ENCODE measurements at places on chromosomes 11 and 22.

DNA sequence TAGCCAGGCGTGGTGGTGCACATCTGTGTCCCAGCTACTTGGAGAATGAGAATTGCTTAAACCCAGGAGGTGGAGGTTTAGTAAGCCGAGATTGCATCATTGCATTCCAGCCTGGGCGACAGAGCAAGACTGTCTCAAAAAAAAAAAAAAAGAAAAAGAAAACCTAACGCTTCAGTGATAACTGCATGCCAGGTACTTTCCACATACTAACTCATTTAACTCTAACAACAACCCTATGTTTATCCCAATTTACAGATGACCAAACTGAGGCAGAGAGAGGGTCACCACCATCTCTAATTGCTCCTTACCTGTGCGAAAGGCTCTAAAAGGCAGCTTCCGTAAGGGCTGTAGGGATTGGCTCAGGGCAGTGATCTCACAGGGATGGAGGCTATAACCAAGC lies 11.6 kb downstream of the PISD start:
- peak; percentile 41 for DNase-seq

GRCh38 chr11:71459767-71460320 lies 6.8 kb downstream of the NADSYN1 start:
- DNase-seq, result no peak

- DNase-seq, result no peak
Observed at GRCh38 chr11:70066136-70066520, 12.0 kb upstream of the ANO1 start.

DNA sequence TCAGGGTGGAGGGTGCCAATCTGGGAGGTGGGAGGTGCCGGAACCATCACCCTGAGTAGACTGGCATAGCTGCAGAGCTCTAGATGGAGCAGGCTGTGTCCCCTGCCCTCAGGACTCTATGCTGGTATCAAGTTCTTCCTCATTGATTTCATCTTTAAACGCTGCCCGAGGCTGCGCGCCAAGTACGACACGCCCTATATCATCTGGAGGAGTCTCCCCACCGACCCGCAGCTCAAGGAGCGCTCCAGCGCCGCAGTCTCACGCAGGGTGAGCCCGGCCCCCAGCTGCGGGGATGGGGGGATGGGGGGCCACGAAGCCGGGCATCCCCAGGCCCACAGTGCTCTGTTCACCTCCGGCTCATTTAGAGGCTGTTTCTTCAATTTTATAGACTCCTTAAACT lies 52.5 kb downstream of the GRAMD4 start:
- DNase-seq, result no peak

DNA sequence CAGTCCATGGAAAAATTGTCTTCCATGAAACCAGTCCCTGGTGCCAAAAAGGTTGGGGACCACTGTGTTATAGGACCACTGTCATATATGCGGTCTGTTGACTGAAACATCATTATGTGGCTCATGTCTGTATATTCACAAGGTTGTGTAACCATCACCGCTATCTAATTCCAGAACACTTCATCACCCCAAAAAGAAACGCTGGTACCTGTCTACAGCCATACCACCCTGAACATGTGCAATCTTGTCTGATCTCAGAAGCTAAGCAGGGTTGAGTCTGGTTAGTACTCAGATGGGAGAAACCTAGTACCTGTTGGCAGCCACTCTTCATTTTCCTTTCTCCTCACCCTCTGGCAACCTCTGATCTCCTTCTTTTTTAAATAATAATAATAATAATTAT lies 12.9 kb upstream of the PIK3IP1 start:
- no peak for DNase-seq

- no peak for DNase-seq
Observed at GRCh38 chr11:95143106-95143681, 53.5 kb downstream of the ENDOD1 start.

- DNase-seq, result no peak
Observed at GRCh38 chr11:12381875-12382274, 4.5 kb downstream of the PARVA start.

- DNase-seq, result no peak
Observed at GRCh38 chr11:27973851-27974536, 134.0 kb downstream of the KIF18A start.

- DNase-seq, result no peak
Observed at GRCh38 chr11:68928136-68928880, 24.6 kb downstream of the IGHMBP2 start.

- no peak for DNase-seq
Observed at GRCh38 chr11:123578778-123579481, 75.5 kb downstream of the SCN3B start.

DNA sequence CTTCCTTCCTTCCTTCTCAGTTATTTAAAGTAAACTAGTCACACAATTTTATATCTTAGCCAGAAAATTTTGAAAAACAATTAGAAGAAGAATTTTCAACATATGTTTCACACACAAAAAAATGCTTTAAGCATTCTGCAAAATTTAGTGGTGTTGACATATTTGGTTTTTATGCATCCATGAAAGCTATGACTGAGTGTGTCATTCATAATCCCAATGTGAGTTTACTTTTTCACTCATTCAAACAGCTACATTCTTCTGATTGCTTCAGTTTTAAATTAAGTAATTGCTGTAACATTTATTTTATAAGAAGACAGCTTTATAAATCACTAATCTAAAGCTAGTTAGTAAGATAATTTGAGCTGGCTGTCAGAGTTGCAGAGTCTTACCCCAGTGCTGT lies 453.5 kb downstream of the LRRC4C start:
- DNase-seq, result no peak

DNA sequence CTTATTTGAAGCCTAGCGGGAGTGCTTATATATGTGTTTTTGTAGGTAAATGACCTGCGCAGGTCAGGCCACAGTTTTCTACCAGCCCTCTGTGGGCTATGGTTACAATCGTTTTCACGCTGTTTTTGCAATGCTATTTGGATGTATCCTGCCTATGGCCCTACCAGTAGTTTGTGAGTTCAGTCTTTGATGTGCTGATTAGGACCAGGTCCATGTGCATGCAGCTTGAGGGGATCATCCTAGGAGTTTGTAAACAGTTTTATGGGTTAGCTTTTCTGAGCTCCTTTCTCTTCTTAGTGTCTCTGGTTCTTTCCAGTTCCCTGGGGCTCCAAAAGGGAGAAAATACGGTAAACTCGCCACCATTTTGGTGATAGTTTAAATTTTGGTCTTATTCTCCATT lies 142.5 kb downstream of the LDLRAD3 start:
- no peak for DNase-seq

- DNase-seq, result no peak
Observed at GRCh38 chr11:21635394-21636145, 557.3 kb upstream of the ANO5 start.

GRCh38 chr11:10809373-10810160 lies 841 bp upstream of the EIF4G2 start:
- DNase-seq, result peak; percentile 33

DNA sequence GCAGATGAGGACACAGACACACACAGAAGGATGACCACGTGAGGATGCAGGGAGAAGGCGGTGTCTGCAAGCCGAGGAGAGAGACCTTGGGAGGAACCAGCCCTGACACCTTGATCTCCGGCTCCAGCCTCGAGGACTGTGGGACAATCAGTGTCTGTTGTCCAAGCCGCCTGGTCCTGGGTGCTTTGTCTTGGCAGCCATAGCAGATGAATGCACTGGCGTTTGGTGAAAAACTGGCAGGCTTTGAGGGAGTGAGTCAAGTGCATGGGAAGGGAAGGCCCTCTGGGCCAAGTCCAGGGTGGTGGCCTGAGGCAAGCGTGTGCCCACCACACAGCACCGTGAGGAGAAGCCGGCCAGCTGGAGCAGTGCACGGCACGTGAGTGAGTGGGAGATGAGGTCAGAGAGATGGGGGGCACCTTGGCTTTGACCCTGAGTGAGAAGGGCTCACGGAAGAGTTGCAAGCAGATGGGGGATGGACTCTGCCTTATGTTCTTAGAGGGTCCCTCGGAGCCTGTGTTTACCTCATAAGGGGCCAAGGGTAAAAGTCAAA lies 12.4 kb upstream of the BRSK2 start:
- no peak for DNase-seq

DNA sequence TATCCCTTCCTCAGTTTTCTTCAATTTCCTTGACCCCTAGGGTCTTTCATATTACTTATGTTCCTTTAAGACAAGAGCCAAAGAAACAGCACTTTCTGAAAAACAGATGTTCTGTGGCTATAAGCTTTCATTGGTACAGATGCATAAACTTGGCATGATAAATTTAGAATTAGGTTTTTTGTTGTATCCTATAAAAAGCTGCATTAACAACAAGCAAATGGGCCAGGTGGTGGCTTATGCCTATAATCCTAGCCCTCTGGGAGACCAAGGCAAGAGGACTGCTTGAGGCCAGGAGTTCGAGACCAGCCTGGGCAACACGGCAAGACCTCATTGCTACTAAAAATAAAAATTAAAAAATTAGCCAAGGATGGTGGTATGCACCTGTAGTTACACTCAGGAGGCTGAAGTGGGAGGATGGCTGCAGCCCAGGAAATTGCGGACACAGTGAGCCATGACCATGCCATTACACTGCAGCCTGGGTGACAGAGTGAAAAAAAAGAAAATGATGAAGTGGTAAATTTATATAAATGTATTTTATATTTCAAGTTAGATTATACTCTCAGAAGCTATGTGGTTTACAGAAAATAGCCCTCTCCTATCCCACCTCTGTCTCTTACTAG lies 18.3 kb downstream of the KMT5B start:
- no peak for DNase-seq

GRCh38 chr11:109892321-109892794 lies 200.8 kb upstream of the ZC3H12C start:
- DNase-seq, result no peak

GRCh38 chr11:68012843-68013610 lies 2.9 kb downstream of the ALDH3B1 start:
- DNase-seq, result peak; percentile 86

GRCh38 chr22:26474682-26475081 lies 8.9 kb downstream of the HPS4 start:
- DNase-seq, result no peak

DNA sequence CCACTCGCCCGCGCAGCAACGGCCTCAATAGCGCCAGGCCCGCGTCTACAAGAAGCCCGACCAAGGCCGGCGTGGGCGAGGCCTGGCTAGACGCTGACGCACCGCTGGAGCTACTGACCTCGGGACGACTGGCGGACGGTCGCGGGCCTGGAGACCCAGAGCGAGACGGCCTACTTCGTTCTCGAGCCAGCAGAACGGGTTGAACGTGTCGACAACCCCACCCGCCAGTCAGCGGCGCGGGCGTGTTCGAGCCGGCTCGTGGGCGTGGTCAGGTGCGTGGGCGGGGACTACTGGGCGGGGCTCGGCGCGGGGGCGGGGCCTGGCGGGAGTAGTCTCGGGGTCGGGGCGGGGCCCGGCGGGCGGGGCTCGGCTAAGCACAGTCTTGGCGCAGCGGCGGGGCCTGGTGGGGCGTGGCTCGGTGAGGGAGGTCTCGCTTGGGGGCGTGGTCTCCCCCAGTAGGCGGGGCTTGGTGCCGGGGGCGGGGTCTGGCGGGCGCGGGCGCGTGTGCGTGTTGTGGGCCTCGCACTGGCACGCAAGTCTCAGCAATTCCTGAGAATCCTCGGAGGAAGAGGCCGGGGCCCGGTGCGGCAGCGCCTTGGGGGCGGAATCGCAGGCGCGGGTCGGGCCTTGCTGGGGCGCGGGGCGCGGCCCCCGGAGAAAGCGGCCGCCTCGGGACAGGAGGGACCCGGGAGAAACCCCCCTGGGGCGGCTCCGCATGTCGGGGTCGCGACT lies at the start of gene RNH1:
Gene RNH1, minus strand, starts transcription at position 248 of the 732 bp plus-strand sequence. CDS start 5,080 bp downstream, outside the sequence.
- peak; percentile 80 for DNase-seq

DNA sequence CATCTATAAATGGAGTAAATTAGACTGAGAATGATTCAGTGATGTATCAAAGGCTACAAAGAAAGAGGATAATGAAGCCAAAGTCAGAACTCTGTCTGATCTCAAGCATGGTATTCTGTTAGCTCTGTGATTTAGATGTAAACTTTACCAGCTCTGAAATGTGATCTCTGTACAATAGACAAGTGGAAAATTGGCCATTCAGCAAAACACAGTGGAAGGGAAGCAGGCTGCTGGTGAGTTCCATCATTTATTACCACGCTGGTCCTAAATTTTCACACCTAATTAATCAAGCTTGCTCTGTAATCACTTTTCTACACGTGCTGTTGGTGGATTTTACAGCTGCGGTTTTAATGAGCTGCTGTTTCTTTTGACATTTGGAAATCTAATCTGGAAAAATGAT lies 145.1 kb upstream of the OPCML start:
- DNase-seq, result no peak

DNA sequence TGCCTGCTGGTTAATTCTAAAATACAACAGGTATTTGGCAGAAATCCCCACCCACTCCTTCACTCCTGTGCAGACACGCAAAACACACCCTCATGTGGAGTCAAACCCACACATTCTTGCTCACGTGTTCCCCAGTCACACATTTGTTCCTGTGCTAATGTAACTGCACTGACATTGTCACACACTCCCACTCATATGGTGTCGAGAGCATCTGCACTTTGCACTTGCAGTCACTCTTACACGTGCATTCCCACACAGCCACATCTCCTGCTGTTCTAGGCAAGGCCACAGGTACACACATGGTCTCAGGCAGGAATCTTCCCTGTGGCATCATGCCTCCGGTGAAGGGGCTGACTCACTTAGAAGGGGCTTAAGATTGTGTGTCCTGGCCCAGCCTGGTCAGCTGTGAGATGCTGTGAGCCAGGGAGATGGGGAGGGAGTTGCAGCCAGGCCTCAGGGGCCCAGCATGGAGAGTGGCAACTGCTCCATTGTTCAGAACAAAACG lies 395.0 kb downstream of the TENM4 start:
- peak; percentile 39 for DNase-seq

- no peak for DNase-seq
Observed at GRCh38 chr11:102453302-102453695, 734 bp upstream of the TMEM123 start.

- DNase-seq, result no peak
Observed at GRCh38 chr11:71186806-71187205, 65.6 kb downstream of the SHANK2 start.

DNA sequence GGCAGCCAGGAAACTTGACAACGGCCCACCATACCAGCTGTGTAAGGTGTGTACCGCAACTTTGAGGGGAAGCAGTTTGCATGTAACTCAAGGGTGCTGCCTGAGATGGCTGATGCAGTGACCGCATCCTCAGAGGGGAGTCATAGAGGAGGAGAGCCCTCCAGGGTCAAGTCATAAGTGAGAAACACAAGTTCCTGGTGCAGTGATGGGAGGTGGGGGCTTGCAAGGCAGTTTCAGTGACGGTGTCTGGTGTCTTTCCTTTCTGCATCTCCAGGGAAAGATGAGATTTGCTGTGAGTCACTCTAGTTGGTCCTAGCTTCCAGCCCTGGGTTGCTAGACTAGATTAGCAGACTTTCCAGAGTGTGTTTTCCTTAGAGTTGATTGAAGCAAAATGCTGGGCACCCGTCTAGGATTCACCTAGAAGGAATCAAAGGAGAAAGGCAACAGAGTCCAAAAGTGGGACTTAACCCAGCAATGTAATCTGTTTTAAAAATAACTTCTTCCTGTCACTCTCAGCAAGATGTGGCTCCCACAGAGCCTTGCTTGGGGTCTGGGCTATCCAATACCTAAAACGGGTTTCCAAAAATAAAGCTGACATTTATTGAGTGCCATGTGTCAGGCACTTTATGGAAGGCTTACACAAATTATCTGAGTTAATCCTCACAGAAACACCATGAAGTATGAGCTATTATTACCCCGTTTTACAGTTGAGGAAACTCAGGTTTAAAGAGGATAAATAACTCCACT lies 265.4 kb upstream of the PLET1 start:
- no peak for DNase-seq
